ENCODE measurements at places on chromosomes 4 and X. TPM values are rescaled to one million over a fixed set of nuclear protein-coding genes. Genes with fewer than 3 reads are reported as not detected.

PPBP gene
- polyA plus RNA-seq = 3.5 TPM

TBC1D9 gene
- polyA plus RNA-seq = 15.8 TPM

RHOXF1 gene
- 0.35 TPM for polyA plus RNA-seq

DNAJB14 gene
- 16.8 TPM for polyA plus RNA-seq

ENPP6 gene
- polyA plus RNA-seq = 11.6 TPM

RAB28 gene
- 16.7 TPM for polyA plus RNA-seq

- DNase-seq = no peak
Measured at GRCh38 chrX:16914058-16914457, 32.4 kb upstream of the REPS2 start.

GRCh38 chr4:26074712-26075430 is 160.9 kb downstream of the SMIM20 start:
- DNase-seq = peak; percentile 71
